ENCODE measurements at places on chromosomes 16 and 17.

GRCh38 chr17:16352303-16352666 is 984 bp downstream of the CENPV start:
- DNase-seq = no peak

- no peak for DNase-seq
Observed at GRCh38 chr16:88356727-88357199, 26.0 kb upstream of the ZNF469 start.

DNA sequence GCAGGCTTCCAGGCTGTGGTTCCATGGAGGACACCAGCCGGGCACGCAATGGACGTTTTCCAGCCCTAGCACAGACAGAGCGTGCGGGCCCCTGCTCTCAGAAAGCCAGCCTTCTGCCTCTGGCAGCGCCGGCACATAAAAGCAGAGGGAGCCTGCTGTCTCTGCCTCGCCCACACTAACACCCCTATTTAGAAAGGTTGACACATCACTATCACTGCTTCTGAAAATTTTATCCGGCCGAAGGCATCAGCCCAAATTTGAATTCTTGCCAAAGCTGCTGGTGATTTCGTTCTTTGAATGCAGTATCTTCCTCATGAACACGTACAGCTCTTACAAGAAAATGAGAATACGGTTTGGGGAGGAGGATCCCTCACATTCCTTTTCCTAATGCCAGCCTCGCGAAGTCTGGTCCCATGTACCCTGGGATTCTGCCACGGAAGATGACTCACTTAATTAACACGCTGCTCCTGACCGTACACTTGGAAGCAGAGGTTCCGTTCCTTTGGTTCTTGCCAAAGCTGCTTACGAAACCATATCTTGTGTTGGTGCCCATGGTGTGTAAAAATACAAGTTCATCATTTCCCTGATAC is 1.3 kb upstream of the RAB11FIP3 start:
- no peak for DNase-seq

DNA sequence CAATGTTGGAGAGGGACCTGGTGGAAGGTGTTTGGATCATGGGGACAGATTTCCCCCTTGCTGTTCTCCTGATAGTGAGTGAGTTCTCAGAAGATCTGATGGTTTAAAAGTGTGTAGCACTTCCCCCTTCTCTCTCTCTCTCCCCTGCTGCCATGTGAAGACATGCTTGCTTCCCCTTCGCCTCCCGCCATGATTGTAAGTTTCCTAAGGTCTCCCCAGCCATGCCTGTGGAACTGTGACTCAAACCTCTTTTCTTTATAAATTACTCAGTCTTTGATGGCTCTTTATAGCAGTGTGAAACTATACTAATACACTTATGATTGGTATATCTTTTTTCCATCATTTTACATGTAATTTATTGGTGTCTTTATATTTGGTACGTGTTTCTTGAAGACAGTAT is 13.4 kb downstream of the ADGRG5 start:
- DNase-seq = no peak

DNA sequence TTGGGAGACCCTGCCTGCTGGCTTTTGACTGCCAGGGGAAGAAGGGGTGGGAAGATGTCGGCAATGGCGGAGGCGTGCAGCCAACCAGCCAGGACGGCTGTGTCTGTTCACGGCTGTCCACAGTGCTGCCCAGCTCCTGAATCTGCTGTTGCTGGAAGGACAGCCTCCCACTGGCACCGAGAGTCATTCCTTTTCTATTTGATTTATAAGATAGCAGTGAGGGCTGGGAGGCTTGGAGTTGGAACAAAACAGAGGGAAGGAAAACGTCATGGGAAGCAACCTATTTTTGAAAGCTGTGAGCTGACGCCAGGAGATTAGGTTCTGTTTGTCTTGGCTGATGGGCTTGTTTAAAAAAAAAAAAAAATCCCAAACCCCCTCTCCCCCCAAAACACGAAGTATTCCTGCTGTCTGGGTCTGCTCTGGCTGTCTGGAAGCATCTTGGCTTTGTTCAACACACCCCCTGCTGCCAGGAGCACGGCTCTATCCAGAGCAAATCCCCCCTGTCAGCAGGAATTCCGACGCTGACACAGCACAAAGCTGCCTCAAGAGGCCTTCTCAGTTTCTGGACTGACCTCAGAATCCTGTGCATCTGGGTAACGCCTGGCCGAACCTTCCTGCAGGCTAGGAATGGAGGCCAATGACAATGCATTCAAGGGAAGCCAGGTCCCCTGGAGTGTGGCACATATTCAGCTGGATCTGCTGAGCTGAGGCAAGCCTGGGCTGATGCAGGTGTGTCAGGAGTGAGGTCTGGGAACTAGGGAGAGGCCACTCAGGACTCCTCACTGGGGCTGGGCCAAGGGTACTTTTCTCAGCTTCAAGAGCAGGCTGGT is 41.0 kb upstream of the SREBF1 start:
- DNase-seq = no peak

GRCh38 chr17:40366076-40366860 is 1.7 kb upstream of the GJD3 start:
- DNase-seq = no peak

DNA sequence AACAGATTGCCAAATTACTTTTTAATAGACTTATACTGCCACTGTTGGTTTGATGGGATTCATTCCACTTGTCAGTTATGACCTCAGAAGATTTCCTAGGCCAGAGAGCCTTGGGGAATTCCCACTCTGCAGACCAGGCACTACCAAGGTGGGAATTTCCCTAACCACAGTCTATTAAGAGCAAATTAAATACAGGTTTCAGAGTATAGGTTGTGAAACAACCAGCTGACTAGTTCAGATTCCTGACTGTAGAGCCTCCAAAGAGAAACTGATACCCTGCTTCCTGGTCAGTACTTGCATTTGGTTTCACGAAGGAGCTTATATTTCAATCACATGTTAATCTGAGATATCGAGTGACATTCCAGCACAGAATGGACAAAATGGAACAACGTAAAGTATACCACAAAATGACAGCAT is 186.5 kb downstream of the STX8 start:
- no peak for DNase-seq

DNA sequence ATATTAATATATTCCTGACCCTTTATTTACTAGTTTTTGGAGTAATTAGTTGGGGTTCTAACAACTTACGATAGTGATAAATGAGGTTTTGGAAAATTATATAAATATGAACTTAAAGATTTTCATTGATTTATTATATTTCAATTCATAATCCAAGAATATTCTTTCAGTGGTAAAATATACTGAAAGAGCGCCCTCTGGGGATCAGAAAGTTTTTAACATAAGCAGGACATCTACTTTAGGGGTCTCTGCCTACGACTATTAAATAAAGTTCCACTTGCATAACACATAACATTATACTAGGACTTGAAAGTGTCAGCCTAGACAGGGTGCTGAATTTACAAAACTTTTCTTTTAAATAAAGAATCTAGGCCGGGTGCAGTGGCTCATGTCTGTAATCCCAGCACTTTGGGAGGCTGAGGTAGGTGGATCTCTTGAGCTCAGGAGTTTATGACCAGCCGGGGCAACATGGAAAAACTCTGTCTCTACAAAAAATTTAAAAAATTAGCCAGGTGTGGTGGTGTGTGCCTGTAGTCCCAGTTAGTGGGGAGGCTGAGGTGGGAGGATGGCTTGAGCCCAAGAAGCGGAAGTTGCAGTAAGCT is 15.6 kb downstream of the RFWD3 start:
- DNase-seq = no peak

DNA sequence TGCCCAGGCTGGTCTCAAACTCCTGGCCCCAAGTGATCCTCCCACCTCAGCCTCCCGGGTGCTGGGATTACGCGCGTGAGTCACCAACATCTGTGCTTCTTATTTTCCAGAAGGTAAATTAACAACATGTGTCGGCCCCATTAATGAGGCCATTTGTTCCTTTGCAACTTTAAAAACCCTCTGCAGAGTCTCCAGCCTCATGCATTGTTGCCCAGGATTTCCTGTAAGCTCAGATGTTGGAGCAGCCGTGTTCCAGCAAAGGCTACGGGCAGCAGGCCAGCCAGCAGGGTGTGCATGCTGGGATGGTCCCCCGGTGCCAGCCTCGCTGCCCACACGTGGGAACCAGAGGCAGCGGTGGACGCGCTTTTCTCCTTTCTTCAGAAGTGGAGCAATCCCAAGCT is 19.1 kb upstream of the HEXD start:
- DNase-seq = no peak

DNA sequence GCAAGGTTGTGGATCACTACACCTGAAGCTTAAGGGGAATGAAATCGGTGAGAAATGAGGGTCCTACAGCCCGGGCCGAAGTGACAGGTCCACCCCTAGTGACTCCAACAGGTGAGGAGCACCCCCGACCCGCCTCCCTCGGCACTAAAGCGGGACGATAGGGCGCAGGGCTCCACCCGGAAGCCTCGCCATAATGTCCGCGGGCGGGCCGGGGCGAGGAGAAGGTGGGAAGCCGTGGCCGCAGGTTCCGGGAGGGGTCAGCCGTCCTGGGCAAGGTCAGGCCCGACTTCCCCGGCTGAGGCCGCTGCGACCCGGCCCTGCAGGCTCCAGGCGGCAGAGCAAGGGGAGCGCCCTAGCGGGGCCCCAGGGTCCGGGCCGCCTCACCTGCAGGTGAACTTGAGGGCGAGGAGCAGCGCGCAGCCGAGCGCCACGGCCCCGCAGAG is 543 bp downstream of the TXNDC11 start:
- DNase-seq = no peak

DNA sequence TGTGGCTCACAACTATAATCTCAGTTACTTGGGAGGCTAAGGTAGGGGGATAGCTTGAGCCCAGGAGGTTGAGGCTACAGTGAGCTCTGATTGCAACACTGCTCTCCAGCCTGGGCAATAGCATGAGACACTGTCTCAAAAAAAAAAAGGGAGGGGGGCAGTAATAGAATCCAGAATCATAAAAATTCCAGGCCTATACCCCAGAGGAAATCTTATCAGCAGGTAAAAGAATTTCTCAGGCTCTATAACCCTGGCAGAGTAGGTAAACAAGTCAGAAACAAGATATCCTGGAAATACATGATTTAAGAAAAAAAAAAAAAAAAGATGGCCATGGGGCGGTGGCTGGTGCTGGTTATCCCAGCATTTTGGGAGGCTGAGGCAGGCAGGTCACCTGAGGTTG is 12.9 kb downstream of the SPAG9 start:
- no peak for DNase-seq

DNA sequence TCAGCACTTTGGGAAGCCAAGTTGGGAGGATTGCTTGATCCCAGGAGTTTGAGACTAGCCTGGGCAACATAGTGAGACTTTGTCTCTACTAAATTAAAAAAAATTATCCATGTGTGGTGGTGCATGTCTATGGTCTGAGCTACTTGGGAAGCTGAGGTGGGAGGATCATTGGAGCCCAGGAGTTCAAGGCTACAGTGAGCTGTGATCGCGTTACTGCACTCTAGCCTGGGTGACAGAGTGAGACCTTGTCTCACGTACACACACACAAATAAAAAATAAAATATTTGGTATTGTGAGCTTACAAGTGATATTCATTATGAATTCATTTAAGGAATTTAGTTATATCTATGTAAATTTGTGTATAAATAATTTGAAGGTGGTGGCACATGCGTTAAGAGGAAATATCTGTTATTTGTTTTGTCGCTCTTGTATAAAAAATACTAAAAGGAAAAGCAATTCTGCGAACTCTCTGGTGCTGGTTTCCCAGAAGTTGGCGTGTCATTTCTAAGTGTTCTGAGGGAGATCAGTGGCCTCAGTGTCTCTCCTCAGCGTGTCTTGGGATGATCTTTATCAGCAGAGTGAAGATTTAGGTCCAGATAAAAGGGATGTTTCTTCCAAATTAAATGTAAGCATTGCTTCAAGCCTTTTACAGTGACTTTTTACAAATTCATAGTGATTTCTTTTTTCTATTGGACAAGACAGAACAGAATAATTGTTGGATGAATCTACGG is 187.6 kb downstream of the FTO start:
- DNase-seq = no peak

DNA sequence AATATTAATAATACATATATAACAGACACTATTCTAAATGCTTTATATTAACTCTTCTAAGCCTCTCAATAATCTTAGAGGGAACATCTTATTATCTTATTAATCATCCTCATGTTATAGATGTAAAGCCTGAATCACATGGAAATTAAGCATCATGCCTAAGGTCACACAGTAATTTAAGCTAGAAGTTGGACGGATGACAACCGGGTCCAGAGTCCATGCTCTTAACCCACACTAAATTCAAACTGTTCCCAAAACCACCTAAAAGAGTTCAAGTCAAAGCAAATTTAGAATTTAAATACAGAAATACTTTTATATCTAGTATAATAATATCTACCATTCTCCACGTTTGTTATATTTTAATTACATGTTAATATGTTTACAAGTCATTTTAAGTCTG is 193.3 kb downstream of the CEP112 start:
- DNase-seq = no peak

DNA sequence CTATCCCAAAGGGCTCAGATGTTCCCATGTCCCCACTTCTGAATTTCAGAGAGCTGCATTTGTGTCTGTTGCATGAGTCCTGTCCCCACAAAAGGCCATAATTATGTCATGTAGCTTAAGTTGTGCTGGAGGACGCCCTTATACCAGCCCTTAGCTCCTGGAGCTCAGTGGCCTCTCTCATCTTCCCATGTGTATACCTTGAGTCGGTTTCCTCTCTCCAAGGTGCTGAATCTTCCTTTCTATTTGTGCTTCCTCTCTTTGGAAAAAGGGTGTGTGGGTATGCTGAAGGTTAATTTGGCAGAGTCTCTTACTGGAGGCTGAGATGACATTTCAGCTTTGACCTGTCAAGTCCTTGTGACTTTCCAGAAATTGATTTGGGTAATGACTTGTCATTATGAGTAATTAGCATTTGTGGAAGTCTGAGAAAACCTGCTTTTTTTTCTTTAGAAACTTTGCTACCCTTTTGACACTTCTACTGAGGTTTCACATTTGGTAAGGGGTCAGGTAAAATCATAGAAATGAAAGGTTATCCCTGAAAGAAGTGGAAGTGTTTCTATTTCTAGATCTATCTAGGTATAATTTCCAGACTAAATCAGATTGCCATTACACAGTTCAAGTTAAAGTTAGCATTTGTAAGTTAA is 185.4 kb downstream of the ABCC12 start:
- no peak for DNase-seq

DNA sequence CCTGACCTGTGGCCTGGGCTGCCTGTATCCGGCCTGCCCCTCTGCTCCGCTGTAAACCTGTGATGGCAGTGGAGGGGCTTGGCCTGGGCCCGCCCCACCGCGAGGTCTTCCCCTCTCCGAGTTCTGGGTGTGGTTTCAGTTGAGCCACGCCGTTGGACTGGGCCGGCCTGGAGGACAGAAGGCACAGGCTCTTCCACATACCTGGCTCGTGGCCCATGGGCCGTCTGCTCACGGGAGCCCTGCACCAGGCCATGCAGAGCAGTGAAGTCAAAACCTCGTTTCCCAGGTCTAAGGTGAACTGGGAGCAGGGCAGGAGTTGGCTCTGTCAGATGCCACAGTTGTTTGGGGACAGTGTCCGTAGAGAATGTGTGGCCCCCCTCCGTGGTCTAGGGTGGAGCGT is 5.6 kb upstream of the RNPS1 start:
- DNase-seq = no peak

DNA sequence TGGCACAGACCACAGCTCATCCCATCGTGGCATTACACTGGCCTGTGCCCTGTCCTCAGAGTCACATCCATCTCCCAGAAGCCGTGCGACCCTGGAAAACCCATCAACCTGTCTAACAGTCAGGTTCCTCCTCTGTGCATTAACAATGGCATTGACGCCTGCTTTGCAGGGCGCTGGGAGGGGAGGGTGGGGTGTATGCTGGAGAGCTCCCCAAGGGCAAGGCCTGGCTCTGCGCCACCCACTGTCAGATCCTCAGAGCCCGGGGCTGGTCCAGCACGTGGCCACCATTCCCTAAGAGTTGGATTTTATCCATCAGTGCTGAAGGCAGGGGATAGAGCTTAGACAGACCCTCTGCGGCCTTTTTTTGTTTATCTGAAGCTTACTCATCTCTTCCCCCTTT is 28.7 kb downstream of the NOS2 start:
- DNase-seq = no peak
